ENCODE measurements at places on chromosomes 12 and 14.

DNA sequence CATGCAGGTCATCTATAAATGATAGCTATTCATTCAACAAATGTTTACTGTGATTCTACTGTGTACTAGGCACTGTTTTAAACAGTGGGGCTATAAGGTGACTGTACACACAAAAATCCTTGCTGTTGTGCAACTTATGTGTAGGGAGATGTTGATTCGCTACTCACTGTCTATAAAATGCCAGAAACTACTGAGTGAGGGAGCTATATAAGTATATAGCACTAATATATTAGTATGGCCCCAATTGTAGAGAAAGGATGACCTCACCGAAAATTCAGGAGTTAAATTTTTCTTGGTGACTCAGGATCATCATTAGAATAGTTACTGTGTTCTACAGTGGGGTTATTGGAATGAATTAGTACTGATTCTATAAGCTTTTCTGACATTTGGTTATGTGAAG, 117.4 kb downstream of the TGFB3 start:
- DNase-seq = no peak

DNA sequence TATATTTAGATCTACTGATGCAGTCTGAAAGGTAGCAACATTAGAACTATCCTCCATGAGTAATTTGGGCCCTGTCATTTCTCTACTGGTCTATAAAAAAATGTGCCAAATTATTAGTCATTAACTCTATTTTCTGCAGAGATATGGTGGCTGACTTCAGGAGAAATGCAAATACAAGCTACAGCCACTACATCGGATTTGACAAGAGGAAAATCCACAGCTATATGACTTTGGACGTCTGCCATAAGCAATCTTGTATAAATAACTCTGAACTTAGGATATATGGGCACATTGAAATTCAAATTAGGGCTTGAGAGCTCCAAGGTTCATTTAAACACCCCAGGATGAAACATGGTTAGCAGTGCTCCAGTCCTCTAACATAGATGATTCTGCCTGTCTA, 983.0 kb upstream of the LRFN5 start:
- no peak for DNase-seq

- no peak for DNase-seq
Observed at GRCh38 chr12:56980268-56980667, 22.9 kb upstream of the RDH16 start.

DNA sequence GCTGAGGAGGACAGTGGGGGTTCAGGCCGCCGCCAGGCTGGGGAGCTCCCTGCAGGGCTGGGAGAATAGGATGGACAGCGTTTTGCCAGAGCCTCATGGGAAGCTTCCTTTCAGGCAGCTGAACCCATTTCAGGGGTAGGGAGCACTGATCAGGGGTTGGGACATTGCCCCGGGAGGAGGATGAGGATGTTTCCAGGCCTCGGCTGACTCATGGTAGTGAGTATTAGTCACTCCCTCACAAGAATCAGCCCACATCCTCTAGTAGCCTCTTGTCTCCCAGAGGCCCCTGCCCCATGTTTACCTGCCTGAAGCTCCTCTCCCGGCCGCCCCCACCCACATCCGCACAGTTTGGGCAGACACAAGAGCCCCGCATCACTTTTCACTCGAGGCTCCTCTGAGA, 89.8 kb downstream of the ZFP36L1 start:
- no peak for DNase-seq

DNA sequence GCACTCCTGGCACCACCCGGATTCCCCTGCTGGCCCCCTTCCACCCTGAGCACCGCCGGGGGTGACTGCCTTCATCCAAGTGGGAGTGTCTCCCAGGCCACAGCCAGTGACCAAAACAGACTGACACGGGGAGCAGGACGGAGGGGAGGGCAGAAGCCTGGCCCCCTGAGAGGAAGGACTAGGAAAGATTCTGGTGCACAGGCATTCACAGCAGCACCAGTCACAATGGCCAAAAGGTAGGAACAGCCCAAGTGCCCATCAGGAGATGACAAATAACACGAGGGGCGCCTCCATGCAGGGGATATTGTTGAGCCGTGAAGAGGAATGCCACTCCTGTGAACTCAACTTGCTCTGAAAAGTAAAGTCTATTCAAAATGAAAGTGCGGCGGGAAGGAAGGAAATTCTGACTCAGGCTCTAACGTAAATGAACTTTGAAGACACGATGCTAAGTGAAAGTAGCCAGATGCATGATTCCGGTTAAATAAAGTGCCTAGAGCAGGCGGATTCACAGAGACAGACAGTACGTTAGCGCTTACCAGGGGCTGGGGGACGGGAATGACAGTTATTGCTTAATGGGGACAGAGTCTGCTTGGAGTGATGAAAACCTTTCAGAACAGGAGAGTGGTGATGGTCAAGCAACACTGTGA, 146.1 kb upstream of the NCOR2 start:
- DNase-seq = peak; percentile 13

All from germinal center (tissue), 1 donor.